ENCODE measurements at places on chromosomes 1 and 21.

GRCh38 chr1:213247038-213247437 is 196.0 kb downstream of the RPS6KC1 start:
- no peak for DNase-seq

- no peak for DNase-seq
Observed at GRCh38 chr1:30727824-30728223, 4.4 kb upstream of the MATN1 start.

DNA sequence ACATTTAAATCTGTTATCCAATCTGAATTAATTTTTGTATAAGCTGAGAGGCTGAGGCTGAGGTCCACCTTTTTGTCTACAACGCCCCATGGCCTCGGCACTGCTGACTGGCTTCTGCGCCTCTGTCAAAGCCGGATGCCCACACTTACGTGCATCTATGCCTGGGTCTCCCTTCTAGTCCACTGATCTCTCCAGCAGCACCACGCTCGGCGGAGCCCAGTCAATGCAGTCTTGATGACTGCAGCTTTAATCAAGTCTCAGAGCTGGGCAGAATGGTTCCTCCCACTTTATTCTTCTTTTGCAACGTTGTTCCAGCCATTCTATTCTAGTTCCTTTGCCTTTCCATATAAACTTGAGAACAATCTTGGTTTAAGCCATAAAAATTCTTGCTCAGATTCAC is 9.4 kb downstream of the PRDM15 start:
- DNase-seq: no peak

- DNase-seq: no peak
Observed at GRCh38 chr1:246199086-246199645, 307.9 kb downstream of the SMYD3 start.

- no peak for DNase-seq
Observed at GRCh38 chr1:20787840-20788795, 1.0 kb upstream of the HP1BP3 start.

DNA sequence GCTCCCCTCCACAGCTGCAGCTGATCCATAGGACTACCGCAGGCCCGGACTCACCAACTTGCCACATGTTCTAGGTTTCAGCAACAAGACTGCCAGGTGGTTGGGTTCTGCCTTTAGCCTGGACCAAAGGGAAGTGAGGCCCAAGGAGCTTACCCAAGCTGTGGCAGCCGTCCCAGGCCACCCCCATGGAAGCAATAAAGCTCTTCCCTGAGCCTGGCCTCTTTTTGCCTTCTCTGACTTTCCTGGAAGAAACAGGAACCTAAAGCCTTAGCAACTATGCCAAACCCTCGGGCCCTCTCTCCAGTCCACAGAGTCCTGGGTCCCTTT is 2.7 kb upstream of the ARTN start:
- no peak for DNase-seq

- no peak for DNase-seq
Observed at GRCh38 chr1:107480548-107481415, 339.9 kb downstream of the NTNG1 start.

- no peak for DNase-seq
Observed at GRCh38 chr21:41677671-41678015, 89.2 kb downstream of the RIPK4 start.

GRCh38 chr1:6260961-6261614 is at the start of gene GPR153:
Gene GPR153 (minus strand): TSS chr1:6261098. CDS start chr1:6254905, 6,193 bp downstream.
- peak; percentile 67 for DNase-seq

DNA sequence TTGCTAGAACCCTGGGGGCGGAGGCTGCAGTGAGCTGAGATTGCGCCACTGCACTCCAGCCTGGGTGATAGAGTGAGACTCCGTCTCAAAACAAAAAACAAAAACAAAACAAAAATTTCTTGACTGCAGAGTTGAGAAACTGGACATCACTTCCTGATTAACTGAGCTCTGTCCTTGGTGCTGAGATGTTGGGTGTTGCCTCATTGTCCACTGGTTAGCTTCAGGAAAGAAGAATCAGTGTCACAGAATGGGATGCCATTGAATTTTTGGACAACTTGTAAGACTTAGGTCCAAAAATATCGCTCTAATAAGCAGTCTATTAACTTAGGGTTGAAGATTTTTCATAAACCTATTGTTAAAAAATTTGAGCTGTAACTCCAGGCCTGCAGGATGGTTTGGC is 23.8 kb upstream of the KCNA10 start:
- DNase-seq: no peak

DNA sequence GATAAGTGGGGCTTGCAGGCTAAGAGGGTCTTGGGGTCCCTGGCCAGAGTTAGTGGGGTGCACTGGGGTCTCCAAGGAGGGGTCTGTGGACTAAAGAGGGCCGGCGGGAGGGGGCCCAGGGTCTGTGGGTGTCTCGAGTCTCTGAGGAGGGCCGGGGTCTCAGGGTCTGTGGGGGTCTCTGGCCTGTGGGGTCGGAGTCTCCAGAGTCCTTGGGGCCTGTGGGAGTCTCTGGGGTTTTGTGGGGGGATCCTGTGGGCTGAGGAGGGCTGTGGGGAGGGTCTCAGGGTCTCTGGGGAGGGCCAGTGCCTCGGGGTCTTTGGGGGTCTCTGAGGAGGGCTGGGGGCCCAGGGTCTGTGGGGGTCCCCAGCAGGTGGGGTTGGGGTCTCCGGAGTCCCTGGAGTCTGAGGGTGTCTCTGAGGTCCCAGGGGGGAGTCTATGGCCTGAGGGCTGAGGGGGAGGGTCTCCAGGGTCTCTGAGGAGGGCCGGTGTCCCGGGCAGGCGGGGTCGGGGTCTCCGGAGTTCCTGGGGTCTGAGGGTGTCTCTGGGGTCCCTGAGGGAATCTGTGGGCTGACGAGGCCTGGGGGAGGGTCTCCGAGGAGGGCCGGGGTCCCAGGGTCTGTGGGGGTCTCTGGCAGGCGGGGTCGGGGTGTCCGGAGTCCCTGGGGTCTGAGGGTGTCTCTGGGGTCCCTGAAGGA is 628 bp upstream of the PLEKHM2 start:
- DNase-seq: no peak

DNA sequence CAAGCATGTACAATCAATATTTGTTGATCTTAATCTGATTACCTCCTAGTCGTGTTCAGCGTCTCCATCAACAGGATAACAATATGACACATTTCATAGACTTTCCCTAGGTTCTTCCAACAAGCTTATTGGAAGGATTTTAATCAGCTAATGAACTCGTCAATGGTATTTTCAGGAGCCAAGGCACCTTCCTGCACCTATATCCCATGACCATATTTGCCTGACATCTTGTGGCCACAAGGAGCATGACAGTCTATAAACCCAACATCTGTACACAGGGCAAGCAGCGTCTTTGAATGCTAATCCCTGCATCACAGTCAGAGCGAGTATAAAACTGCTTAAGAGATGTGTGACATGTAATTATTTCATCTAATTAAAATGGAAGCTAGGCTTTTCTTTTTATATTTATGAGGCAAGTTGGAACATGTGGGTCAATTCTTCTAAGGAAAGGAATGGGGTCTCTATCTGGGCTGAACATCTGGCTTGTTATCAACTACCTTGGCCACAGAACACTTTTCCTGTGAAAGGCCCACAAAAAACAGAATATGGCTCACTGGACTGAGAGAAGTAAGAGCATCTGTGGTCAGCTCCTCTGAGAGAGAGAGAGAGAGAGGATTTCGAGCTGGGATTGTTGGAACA is 388.8 kb downstream of the NTNG1 start:
- DNase-seq: no peak

DNA sequence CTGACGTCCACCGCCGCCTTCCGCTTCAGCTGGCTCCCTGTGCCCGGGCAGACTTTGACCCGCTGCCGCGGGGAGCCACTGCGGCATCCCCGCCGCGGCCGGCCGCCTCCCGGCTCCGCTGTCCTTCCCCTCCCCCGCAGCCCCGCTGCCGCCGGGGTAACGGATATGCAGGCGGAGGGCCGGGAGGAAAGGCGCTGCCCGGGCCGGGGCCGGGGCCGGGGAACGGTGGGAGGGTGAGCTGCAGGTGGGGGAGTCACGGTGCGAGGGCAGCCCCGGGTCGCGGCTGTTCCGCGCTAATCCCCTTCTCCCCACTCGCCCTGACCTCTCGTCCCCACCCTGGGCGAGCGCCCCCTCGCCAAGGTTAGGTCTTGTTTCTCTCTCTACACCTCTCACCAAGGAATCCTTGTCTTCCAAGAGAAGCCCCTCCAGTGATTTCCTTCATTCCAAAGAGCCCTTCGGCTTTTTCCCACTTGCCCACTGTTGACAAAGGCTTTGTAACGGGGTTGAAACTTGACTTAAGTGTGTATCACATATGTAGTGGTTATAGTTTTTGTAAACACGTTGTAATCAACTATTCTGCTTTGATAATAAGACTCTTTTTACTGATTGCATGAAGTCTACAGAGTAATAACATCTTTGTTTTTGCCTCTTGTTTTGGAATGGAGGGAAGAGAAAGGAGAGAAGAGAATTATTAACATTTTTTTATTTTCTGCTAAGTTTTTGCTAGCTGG is 669 bp downstream of the XPR1 start:
- DNase-seq: no peak

GRCh38 chr1:35860696-35861095 is 22.3 kb upstream of the AGO1 start:
- no peak for DNase-seq

DNA sequence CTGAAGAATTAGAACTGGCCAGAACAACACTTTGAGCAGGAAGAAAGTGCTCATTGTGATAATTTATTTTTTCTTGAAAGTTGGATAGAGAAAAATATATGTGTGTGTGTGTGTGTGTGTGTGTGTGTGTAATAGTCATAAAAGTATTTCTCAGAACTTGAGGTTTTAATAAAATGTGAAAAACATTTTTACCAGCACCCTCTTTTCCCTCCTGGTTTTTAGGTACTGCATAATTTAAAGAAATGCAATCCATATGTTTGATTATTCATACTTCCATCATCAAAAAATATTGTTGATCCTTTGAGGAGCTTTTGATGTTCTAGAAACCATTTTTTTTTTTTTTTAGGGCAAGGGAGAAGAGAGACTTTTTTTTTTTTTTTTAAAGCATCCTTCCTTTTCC is 66.8 kb upstream of the JUN start:
- no peak for DNase-seq

DNA sequence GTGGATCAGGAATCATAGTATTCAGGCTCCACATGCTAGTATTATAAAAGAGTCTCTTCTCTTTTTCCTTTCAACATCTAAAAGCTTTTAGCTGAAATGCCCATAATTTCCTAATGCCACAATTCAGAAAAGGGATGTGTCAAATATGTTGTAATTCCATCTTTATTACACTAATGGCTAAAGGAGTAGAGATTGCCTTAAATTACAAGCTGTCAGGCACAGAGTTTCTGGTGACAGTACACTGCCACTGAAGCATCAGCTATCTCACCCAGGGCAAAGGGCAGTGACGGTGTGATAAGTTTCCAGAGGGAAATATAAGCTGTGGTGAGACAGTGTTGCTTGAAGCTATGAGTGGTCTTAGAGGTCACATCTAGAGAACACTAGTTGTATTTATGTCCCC is 581.1 kb downstream of the KCNT2 start:
- DNase-seq: no peak

GRCh38 chr1:8712413-8713231 is 104.8 kb downstream of the RERE start:
- no peak for DNase-seq

- DNase-seq: no peak
Observed at GRCh38 chr1:231903586-231904081, 277.0 kb downstream of the DISC1 start.

GRCh38 chr1:75602486-75602885 is 8.4 kb downstream of the SLC44A5 start:
- no peak for DNase-seq

DNA sequence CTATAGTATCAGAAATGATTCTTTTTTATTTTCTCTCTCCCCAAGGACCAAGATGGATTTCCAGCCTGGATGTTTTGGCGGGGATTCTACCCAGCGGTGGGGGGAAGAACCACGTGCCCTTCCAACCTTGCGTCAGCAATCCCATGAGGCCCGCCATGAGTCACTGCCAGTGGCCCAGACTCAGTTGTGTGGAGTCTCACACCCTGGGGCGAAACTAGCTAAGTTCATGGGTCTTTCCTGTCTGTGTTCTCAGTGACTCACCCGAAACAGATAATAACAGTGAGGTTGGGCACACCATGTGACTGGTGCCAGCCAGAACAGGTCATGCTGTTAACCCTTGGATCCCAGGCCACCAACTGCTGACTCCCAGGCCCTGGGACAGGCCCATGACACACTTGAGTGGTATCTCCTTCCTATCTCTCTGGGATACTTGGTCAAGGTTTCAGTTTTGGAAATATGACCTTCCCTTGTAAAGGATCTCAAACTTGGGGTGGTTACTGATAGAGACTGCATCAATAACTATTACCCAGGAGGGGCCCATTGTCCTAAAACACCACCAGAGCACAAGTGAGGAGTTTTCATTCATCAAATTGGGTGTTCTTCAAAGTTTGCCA is 98.0 kb upstream of the DUSP10 start:
- peak; percentile 51 for DNase-seq

DNA sequence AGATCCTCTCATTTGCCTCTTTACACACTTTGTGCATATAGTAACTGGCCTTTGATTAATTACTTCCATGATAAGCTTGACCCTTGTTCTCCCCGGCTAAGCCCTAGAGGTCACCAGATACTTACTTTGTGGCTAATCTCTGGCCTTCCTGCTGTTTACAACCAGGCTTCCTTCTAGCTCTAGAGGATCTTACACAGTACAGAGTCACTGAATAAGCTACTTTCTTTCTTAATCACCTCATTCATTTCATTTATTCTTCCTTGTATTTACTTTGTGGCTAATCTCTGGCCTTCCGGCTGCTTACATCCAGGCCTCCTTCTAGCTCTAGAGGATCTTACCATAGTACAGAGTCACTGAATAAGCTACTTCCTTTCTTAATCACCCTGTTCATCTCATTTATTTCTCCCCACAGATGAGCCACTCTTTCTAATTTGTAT is 144.3 kb upstream of the C1orf21 start:
- no peak for DNase-seq

GRCh38 chr1:231144416-231145193 is 17.3 kb upstream of the TRIM67 start:
- DNase-seq: no peak

DNA sequence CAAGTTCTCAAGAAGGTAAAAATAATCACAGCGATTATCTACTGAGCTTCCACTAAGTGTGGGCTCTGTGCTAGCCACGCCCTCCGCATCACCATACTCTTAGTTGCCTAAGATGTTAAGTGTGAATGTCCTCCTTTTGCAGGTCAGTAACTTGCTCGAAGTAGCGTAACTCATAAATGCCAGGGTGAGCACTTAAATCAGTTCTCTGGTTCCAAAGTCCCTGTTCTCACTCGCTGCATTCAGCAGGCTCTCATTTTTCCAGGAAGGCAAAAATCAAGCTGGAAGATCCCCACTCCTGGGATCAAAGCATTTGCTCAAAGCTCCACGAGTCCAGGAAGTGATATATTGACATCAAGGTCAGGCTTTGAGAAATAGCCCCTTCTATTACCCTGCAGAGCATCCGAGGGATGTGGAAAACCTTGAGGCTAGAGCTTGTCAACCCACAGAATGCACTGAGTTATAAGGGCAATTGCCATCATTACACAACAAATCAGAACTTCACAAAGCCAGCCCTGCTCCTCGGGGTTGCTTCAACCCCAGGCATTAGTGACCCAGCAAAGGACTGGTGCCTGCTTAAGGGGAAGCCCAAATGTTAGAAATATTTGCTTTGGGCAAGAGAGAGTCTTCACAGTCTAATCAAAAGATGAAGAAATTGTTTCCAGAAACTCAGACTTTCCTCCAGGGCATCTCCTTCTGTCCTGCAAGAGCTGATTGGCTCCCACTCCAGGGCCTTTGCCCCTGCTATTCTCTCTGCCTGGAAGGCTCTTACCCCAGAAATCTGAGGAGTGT is 19.5 kb downstream of the SLC30A1 start:
- no peak for DNase-seq

Data from stimulated activated effector memory CD8-positive, alpha-beta T cell treated with anti-CD3 and anti-CD28 coated beads, Interleukin-12 subunit alpha, Interleukin-12 subunit beta, amount 100 ng/mL, for 72 hours (primary cell).